Activated T-cell treated with anti-CD3 and anti-CD28 coated beads, Interleukin-2, amount 50 U/mL, for 48 hours (primary cell): ENCODE measurements at places on chromosomes 2 and 18.

DNA sequence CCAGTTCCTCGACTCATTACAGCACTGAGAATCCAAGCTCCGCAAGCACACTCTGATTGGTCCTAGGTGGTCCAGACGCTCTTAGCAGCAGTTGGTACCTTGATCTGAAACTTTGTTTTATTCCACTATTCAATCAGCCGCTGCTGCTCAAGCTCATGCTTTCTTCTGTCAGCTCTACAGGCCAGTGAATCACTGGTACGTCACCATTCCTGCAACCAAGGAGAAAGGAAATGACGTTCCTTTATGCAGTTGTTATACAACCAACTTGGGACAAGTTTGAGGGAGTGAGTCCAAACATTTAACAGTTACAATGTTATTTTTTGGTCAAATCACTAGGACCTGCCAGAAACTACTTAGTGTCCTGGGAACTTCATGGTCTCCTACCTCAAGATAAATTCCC lies 398.8 kb upstream of the TMEFF2 start:
- no peak for DNase-seq

DNA sequence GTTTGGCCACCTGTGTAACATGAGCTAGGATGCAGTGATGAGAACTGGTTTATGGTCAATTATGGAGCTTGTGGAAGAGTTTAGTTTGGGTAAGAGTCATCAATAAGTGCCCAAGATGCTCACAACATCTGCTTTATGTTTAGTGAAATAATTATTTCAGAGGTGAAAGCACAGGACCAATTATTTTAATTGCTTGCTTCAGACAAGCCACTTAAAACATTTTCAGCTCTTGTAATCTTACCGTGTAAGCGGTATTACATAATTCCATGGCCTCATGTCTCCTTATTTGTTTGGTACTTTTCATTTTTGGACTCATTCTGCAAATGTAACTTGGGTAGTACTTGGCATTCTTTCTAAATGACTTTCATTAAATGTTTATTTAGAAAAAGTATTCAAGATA lies 5.4 kb downstream of the B3GNT2 start:
- DNase-seq: no peak

- DNase-seq: no peak
Observed at GRCh38 chr2:76080154-76080553, 369.4 kb upstream of the GCFC2 start.

GRCh38 chr2:29097569-29097968 lies 17.6 kb upstream of the CLIP4 start:
- no peak for DNase-seq

- DNase-seq: no peak
Observed at GRCh38 chr2:168920504-168921157, 19.5 kb downstream of the G6PC2 start.
